ENCODE measurements at places on chromosomes 2 and 18. TPM values are rescaled to one million over a fixed set of nuclear protein-coding genes. Genes with fewer than 3 reads are reported as not detected.

LRP2 gene
- total RNA-seq, result 0.27 TPM

SCN9A gene
- 29.9 TPM for total RNA-seq

SLC30A3 gene
- under 0.01 TPM for total RNA-seq

MALL gene
- 1.1 TPM for total RNA-seq

LOXHD1 gene
- under 0.01 TPM for total RNA-seq

FHOD3 gene
- not detected for total RNA-seq

SP9 gene
- total RNA-seq, result not detected

DNA sequence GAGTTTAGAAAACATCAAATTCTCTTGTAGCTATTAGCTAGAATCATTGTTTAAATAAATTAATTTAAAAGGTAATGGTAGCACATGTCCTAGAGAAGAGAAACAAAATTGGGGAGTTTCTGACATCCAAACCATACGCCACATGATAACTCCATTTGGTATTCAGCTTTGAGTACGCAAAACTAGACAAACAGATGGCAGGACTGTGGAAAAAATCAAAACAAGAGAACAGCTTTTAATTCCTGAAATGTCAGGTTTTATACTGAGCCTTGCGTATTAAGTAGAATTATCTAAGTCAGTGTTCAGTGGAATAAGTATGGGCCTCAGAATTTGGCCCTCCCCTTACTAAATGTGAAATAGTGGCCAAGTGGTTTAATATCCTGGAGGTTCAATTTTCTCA lies 82.4 kb upstream of the PDE1A start:
- DNase-seq, result no peak

DNA sequence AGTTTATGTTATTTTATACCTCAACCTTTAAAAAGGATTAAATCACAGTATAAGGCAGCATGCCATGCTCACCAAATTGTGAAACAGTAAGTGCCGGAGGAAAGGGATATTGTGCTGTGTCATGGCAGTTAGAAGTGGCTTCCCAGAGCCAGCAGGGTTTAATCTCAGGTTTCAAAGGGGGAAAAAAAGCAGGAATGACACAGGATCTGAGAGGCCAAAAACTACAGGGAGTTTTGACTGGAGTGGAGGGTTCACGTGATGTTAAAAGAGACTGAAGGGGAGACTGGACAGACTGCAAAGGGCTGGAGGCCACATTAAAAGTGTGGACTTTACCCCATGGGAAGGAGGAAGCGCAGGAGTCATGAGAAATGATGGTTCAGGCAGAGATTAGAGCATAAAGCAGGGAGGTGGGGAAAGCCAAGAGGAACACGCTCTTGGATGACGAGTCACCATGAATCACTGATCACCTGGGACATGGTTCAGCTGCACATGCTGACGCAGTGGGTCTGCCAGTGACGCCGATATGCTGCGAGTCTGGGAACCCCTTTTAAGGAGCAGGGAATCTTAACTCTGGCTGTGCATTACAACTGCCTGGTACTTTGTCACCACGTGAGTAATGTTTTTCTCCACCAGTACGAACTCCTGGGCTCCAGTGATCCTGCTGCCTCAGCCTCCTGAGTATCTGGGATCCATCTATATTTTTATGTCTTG lies 6.1 kb downstream of the CHMP1B start:
- peak; percentile 24 for DNase-seq

- peak; percentile 44 for DNase-seq
Measured at GRCh38 chr18:47215554-47216138, 35.8 kb downstream of the SKOR2 start.

- peak; percentile 22 for DNase-seq
Measured at GRCh38 chr2:113275556-113276215, 3.0 kb downstream of the PAX8 start.

GRCh38 chr18:76213991-76214390 lies 281.1 kb downstream of the ZNF516 start:
- no peak for DNase-seq

DNA sequence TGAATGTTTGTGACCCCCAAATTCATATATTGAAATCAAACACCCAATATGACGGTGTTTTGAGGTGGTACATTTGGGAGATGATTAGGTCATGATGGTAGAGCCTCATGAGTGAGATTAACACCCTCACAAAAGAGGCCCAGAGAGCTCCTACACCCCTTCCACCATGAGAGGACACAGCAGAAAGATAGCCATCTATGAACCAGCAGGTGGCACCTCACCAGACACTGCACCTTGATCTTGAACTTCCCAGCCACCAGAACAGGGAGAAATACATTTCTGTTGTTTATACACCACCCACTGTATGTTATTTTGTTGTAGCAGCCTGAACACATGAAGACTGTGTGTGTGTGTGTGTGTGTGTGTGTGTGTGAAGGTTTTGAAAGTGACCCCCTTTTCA lies 58.1 kb downstream of the ST3GAL5 start:
- no peak for DNase-seq

GRCh38 chr2:239401067-239401880 lies 454 bp upstream of the HDAC4 start:
- peak; percentile 98 for DNase-seq

GRCh38 chr2:199485732-199486335 lies 28.1 kb upstream of the SATB2 start:
- DNase-seq, result no peak

DNA sequence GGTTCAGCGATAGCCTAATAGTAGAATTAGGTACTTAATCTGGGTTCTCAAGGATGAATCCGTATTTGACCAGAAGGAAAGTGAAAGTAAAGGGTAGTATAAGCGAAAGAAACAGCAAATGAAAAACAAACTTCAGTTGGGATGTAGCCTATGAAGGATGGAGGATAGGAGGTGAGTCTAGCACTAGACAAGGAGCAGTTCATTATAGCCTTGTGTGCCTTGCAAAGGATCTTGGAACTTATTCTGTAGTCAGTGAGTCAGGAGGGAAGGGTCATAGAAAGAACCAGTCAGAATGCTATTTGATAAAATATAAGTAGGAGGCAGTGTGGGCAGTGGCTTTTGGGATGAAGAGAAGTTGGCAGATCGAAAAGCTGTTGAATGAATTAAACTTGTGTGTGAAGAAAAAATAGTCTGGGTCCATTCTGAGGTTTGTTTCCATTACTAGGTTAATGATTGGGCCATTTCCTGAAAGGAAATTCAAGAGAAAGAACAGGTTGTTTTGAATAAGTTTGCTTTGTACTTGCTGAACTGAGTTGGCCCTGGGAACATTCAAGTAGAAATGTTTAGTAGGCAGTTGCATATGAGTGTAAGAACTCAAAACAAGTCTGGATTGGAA lies 48.5 kb downstream of the ANKRD12 start:
- no peak for DNase-seq

DNA sequence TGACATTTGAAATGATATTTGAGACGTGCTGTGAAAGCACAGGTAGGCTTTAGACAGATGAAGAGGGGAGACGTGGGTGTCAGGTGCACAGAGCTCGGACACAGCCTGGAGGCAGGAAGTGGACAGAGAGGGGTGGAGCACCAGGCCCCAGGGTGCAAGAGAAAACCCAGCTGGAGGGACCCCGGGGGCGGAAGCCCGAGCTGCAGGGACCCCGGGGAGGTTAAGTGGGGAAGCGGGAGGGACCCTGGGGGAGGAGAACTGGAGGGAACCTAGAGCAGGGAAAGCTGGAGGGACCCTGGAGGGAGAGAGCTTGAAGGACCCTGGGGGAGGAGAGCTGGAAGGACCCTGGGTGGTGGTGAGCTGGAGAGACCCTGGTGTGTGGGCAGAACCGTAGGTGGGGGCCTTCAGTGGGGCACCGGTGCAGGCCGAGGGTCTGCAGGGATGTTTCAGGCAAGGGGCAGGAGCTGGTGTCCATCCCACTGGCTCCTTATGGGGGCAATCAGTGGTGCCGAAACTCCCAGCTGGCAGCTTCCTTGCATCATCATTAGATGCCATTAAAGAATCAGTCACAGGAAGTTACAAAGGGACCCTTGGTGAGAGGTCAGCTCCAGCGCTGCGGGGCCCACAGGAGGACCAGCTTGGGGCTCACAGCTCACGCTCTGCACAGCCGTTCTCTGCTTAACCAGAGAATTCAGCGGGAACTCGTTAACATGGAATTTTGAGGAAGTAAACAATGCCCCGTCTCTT lies 246.6 kb downstream of the EIPR1 start:
- no peak for DNase-seq

GRCh38 chr2:108145557-108146326 lies 94.0 kb upstream of the SULT1C3 start:
- no peak for DNase-seq

DNA sequence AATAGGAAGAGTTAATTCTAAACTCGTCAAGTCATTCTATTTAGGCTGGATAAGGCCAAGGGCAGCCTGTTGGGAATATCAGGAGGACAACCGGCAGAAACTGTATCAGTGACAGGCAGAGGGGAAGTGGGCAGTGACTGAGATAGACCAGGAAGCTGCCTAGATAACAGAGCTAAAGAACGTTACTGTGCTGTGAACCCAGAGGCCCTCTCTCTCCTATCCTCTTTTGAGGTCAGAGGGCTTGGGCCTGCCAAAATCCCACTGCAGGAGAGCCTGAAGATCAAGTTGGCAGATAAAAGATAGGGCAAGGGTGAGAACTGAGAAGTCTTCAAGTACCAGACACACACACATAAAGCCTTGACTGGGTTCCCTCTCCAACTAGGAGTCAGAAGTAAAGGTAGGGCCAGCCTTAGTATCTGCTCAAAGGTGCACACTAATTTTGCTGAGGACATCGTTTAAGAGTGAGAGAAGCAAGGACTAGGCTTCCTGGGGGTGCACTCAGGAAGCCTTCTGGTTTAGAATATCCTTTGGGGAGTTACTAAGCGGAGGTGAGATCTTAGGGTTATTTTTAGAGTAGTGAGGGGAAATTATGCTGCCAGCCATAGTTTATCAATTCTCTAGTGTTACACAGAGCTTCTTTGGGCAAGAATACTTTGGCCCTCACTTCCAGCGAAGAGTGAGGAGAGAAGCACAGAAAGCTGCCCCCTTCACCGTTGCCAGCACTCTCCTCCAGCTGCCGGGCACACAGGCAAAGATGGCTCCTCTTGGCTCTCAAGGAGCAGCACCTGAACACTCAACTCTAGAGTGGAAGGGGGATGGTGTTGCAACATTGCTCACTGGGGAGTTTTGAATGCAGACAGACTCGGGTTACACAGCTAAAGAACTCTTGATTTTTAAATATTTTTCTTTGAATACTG lies 9.8 kb downstream of the CAVIN2 start:
- no peak for DNase-seq

GRCh38 chr2:174606336-174606735 lies 8.7 kb upstream of the WIPF1 start:
- DNase-seq, result no peak

DNA sequence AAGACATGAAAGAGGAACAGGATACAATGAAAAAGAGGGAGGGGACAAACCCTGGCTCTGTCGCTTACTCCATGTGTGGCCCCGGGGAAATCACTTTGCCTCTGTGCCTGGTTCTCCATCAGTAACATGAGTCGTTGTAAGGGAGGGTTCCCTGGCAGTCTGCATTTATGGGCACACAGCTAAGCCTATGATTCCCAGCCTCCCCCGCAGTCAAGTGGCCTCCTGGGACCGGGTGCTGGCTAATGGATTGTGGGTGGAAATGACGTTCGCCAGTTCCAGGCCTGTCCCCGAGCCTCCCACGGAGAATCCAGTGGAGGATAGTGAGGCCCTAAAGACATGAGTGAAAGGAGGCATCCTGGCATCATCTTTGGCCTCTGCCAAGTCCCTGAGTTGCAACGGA lies 42.7 kb downstream of the SFXN5 start:
- no peak for DNase-seq

GRCh38 chr2:185417688-185418087 lies 320.9 kb upstream of the FSIP2 start:
- no peak for DNase-seq

GRCh38 chr2:118003396-118003824 lies 10.5 kb downstream of the CCDC93 start:
- DNase-seq, result peak; percentile 50

GRCh38 chr2:224083638-224084037 lies 44.6 kb upstream of the SERPINE2 start:
- DNase-seq, result no peak

- peak; percentile 28 for DNase-seq
Measured at GRCh38 chr2:122031544-122032263, 276.3 kb downstream of the TSN start.

DNA sequence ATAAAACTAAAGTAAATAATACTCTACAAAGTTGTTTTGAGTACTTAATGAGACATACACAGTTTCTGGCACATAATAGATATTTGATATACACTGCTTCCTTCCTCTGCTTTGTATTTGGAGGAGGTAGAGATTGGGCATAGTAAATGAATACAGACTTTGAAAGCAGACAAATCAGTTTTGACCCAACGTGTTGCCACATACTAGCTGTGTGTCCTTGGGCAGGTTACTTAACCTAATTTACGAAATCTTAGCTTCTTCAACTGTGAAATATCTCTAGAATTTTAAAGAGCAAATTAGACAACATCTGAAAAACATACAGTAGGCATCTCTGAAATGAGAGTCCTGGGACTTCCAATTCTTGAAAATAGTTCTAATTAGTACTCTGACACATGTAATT lies 425.4 kb downstream of the TGIF1 start:
- DNase-seq, result no peak

DNA sequence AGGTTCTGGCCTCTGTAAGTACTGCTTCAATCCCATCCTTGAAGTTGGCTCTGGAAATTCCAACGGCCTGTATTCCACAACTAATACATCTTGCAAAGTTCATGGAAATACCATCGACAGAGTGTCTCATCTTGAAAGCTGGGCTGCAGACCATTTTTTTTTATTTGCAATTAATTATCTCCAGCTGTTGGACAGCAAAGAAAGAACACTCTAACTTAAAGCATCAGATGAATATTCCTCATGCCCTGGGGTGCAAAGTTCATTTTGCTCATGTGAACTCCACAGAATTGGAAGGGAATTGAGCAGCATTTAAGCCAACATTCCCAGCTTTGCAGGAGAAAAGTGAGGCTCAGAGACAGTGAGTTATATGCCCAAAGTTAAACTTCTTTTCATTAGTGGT lies 96.5 kb upstream of the PIEZO2 start:
- no peak for DNase-seq

GRCh38 chr2:148531235-148531634 lies 113.3 kb upstream of the EPC2 start:
- no peak for DNase-seq

DNA sequence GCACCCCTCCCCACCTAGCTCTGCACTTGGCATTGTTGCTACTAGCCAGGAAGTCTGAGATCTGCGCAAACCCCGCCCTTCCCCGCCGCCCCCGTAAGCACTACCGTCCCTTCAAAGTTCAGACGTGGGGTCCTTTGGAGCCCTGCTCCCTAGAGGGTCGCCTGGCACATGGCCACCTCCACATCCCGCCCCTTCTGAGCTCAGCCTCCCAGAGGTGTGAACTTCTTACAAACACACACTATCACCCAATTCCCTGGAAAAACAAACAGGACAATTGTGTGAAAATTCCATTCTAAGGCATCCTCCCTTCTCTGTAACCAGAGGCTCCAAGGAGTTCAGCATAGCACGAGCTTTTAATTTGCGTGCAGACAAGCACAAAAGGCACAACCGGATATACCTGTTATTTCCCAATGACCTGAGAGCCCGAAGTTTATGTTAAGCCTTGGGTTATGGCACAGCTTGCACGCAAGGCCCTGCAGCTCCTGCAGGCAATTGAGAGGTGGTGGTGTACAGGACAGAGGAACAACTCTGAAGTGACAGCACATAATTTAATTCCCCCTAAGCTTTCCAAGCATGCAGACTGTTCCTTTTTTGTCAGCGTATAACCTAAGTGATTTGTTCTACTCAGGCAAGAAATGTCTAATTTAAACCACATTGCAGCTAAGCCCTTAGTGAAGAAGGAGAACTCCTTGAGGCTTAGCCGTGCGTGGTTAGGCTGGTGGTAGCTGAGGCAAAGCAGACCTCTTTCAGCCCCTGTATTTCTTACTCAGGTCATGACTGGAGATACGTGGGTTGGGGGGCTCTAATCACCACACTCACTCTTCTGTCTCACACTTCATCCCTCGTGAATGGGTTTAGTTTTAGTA lies 20.3 kb upstream of the CYP1B1 start:
- no peak for DNase-seq
